Suppressor macrophage treated with lipopolysaccharide for 1 hour (primary cell): ENCODE measurements at places on chromosomes 13 and 19.
A peak's percentile ranks its signal among the peaks of the same experiment; 100 is the strongest.

DNA sequence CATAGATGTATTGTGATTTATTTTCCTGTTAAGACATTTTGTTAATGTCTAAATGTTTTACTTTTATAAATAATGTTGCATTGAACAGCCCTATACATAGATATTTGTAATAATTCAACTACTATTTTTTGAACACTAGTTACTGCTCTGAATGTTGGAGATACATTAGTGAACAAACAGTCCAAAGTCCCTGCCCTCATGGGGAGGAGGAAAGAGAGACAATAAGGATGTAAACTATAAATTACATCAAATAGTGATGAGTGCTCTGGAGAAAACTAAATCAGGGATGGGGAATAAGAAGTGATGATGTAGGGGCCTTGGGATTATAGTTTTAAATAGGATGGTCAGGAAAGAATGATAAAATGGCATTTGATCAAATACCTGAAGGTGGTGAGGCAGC is 12.3 kb upstream of the INTS6 start:
- no peak for DNase-seq

DNA sequence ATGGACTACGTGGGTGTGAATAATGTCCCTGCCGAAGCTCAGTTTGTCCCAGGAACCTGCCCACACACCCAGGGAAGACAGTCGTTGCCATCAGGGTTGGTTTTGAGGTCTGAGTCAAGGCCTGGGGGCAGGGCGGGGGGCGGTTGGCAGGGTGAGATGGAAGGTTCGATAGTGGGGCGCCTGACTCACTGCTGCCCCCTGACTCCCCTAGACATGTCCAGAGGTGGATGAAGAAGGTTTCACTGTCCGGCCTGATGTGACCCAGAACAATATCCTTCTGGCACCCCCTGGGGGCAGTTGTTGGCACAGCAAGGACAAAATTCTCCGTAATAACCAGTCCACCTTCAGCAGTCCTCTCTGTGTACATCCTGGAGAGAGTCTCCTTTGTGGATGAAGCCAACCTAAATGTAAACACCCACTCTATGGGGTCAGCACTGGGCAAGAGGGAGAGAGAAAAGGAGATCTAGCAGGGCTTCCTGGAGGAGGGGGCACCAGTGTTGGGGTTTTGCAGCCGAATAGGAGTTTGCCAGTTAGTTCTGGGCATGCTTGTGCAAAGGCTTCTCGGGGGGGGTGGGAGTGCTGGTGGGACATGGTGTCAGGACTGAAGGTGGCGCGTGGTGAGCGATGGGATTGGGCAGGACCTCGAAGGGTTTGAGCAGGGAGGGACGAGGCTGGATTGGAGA is 19.6 kb upstream of the B3GNT3 start:
- DNase-seq, result peak; percentile 64

- DNase-seq, result no peak
Measured at GRCh38 chr13:106449096-106449495, 86.4 kb downstream of the EFNB2 start.

DNA sequence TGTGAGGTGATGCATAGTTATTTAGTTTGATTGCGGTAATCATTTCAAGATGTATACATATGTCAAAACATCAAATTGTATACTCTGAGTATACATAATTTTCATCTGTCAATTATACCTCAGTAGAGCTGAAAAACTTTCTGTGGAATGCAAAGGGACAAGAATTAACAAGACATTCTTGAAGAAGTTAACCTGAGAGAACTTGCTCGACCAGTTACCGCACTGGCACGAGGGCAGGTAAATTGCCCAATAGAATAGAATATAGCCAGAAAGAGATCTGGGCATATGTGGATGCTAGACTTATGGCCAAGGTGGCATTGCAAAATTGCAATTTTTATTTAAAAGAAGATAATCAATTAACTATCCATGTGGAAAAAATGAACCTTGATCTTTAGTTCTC is 42.3 kb upstream of the GJB6 start:
- no peak for DNase-seq

- no peak for DNase-seq
Measured at GRCh38 chr19:35381926-35382325, 11.1 kb downstream of the GPR42 start.

DNA sequence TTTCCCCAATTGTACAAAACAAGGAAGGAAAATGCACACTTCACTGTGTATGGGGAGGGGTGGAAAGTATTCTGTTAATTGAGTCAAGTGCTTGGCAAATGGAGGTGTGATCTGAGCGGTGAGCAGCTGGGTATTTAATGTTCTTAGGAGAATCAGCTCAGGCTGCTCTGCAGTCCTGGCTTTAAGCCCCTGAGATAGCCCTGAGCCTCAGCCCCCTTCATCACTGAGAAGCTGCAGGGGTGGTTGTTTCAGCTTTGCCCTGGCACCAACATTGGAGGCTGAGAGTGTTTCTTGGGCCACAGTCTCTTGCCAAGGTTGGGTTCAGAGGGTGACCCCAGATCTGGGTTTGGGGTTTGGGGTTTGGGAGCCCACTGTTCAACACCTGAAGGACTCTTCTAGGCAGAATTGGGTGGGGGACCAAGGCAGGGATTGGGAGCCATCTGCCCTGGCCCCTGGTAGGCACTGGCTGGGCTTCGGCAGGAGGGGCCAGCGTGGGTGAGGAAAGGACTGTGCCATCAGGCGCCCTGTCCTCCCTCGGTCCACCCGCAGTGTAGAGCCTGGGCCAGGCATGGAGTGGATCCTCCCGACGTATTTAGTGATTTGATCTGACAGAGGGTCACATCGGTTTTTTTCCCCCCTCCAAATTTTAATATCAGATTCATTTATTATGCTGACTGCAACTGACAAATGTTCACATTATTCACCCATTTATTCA is 66.7 kb upstream of the ZNF536 start:
- no peak for DNase-seq

DNA sequence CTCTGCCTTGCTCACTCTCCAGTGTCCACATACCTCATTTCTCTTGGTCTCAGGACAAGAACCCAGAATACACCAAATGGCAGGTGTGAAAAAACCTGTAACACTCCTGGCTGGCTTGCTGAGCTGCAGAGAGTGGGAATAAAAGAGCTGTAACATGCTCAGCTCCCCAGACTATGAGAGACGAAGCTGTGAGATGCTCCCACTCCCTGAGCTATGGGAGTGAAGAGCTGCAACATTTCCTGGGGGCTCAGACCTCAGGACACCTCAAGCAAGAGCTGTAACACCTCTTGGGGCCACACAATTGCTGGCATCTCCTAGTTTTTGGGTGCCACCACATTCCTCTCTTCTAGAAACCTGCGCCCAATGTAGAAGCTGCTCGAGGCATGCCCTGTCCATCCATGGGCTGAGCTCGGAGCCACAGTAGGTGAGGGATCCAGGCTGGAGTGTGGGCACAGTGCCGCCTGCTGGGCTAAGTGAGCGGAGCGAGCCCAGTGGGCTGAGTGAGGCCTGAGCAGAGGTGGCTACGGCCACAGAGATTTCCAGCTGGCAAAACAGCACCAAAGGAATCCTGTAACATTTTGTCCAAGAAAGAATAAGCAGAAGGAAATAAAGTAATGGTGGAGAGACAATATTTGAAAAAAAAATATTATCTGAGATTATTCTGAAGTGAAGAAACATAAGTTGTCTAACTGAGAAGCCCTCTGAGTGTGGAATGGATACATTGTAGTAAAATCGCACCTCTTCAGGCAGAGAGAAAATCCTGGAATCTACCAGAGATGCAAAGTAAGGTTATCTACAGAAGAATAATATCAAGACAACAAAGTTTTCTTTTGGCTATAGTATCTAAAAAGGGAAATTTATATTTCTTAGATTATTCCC is 186.2 kb upstream of the PCDH9 start:
- no peak for DNase-seq

DNA sequence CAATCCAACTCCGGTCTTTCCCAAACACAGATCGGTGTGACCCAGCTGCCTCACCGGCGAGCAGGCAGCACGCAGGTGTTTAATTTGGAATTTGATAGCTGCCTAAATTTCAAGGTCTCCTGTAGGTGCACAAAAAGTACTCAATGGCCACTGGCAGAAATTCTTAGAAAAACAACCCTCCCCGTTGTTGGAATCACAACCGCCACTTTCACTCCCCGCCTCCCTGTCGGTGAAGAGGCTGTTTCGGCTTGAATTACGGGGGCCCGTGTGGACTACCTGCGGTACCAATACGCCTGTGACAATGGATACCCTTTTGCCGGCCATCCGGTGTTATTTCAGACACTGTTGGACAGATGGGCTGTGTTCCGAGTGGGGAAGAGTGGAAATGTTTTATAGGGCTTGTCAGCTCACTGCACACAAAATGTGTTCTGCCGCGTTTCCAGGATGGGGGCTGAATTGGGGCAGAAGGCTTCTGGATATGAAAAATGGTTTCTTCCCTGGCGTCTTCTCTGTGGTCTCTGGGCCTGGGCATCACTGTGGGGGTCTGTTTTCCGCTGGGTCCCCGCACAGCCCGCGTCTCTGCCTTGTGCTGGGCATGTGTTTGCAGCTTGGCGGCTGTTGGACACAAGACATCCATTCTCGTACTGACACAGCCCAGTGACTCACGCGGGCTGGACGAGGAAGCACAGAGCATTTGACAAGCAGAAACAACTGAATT is 45.4 kb downstream of the ZIC5 start:
- no peak for DNase-seq

GRCh38 chr19:55146705-55147273 is 2.2 kb downstream of the TNNT1 start:
- no peak for DNase-seq

GRCh38 chr19:19900729-19901444 is at the start of gene ZNF93:
TSS of gene ZNF93 (plus strand) at chr19:19900946. CDS start at chr19:19901089, 143 bp downstream.
- DNase-seq, result peak; percentile 95

- DNase-seq, result no peak
Measured at GRCh38 chr13:87042946-87043345, 628.2 kb upstream of the SLITRK5 start.

GRCh38 chr19:38946229-38947010 is 15.7 kb downstream of the MRPS12 start:
- no peak for DNase-seq

GRCh38 chr19:38667661-38668171 is 20.3 kb downstream of the ACTN4 start:
- peak; percentile 57 for DNase-seq

DNA sequence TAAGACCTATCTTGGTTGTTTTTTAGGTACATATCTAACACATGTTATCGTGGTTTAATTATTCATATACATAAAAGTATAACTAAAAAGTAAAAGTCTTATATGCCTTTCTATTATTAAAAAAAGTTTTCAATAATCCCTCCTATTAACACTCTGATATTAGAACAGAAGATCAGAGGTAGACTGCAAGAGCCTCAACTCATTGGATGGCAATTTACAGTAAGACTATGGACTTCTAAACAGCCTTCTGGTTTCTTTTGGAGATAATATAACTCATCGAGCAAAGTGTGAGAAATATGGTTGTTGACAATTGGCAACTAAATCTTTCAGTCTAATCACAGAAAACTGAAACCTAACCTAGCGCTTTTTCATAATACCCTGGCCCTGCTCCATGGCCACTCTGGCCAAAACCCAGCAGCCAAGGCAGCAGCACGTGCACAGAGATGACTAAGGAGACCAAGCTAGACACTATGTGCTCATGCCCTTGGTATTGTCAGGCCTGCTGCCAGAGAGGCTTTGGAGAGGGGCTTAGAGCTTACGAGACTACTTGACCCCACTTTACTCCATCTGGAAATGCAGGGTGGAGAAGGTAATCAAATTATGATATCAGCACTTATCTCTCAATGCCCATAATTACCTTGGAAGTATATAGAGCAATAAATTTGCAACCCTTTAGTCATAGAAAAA is 40.6 kb upstream of the EEF1AKMT1 start:
- no peak for DNase-seq

DNA sequence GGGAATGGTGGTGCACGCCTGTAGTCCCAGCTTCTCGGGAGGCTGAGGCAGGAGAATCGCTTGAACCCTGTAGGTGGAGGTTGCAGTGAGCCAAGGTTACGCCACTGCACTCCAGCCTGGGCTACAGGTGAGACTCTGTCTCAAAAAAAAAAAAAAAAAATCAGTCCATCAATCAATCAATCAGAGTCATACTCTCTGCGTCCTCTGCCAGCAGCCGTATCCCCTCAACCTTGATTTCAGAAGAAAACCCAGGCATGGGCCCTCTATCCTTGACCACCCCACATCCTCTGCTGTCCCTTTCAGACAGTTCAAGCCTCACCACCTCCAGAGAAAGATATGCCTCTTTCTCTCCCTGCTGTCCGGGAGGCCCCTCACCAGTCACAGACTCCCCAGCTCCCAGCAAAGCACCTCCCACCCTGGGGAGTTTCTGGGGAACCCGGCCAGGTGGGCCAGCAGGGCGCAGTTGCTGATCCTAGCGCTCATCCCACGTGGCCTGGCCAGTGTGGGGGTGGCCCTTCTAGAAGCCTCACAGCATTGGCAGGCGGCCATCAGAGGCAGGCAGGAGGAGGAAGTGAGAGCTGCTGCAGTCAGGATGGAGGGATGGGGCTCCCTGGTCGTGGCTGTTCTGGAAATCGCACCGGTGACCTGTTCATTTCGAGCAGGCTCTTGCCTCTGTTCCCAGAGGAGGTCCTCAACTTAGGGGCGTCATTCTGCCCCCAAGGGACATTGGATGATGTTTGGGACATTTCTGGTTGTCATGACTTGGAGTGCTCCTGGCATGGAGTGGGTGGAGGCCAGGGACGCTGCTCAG is 10.2 kb upstream of the JSRP1 start:
- peak; percentile 96 for DNase-seq

GRCh38 chr19:14160017-14160703 is 23.8 kb upstream of the ASF1B start:
- no peak for DNase-seq

- no peak for DNase-seq
Measured at GRCh38 chr13:60164234-60164889, 634 bp upstream of the DIAPH3 start.

DNA sequence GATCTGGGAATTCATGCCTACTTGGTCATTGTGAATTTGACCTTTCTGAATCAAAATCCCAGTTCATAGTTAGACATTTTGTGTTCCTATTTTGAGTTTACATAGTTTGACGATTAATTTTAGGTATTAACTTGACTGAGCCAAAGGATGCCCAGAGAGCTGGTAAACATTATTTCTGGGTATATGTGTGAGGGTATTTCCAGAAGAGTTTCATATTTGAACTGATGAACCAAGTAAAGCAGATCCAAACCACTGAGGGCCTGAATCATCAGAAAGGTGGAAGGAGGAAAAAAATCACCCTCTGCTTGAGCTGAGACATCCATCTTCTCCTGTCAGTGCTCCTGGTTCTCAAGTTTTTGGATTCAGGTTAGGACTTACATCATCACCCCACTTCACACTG is 116.6 kb downstream of the CYSLTR2 start:
- DNase-seq, result no peak

DNA sequence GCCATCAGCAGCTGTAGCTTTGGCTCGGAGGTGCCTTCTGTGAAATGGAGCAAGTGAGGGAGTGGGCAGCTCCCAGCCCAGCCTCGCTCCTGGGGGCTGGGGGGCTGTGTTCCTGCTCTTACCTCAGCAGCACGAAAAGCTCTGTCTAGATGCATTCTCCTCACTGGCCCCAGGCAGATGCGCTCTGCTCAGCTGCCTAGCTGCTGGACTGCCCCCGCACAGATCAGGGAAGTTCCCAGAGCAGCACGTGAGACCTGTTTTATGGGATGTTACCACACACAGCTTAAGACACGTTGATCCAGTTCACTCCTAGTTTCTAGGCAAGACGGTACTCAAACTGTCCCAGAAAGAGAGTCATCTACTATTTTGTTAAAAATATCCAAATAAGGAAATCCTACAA is 13.6 kb downstream of the LCP1 start:
- DNase-seq, result peak; percentile 93
